ENCODE measurements at places on chromosomes 2 and 18.

- DNase-seq: no peak
These were observed 155.0 kb downstream of the EIPR1 start for GRCh38 chr2:3222636-3223035.

GRCh38 chr2:100699131-100699530 is 120.8 kb upstream of the NPAS2 start:
- no peak for DNase-seq

DNA sequence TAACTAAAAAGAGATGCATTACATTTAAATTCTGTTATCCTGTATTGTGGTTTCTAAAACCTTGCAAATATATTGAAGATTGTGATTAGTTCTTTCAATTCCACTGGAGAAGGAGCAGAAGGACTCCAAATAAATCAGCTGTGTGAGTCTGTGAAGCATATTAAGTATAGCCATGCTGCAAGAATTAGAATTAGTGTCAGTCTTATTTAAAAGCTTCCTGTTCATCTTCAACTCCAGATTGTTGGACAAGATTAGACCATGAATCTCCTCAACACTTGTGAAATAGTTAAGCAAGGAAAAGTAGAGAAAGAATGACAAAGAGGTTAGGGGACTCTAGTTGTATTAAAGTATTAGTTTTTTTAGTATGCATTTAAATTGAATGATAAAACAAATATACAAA is 92.5 kb upstream of the LRP1B start:
- no peak for DNase-seq

DNA sequence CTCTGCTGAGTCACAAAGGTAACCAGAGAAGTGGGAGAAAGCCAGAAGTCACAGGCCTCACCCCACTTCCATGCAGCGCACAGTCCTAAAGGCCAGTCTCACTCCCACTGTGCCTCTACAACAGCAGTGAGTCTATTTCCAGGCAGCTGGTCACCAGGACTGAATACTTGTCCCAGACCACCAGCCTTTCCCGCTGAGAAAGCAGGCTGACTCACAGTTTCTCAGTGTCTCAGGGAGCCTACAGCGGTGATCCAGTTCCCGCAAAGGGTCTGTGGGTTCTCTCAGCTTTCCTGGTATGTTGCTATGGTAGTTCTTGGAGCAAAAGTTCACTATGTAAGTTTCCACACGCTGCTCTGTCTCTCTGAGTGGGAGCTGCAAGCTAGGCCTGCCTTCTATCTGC is 622.5 kb downstream of the RNF144A start:
- DNase-seq: peak; percentile 94

DNA sequence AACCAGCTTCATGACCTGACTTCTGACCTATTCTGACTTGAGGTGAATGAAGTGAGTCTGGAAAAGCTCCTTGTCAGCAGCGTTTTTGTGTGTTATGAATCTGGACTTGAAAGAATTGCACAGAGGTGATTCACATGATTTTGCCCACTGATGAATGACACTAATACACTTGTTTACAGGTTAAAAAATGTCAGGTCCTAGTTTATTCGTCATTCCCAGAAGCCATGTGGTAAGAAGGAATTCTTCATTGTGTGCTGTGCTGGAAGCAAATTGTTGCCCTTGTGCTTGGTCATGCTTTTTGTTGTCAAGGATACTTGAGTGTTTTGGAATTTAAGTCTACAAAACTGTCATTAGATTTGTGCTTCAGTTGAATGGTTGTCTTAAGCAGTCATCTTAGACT is 15.5 kb downstream of the SEC11C start:
- peak; percentile 65 for DNase-seq

- DNase-seq: peak; percentile 25
These were observed 614.6 kb upstream of the SOX11 start for GRCh38 chr2:5077479-5078089.

DNA sequence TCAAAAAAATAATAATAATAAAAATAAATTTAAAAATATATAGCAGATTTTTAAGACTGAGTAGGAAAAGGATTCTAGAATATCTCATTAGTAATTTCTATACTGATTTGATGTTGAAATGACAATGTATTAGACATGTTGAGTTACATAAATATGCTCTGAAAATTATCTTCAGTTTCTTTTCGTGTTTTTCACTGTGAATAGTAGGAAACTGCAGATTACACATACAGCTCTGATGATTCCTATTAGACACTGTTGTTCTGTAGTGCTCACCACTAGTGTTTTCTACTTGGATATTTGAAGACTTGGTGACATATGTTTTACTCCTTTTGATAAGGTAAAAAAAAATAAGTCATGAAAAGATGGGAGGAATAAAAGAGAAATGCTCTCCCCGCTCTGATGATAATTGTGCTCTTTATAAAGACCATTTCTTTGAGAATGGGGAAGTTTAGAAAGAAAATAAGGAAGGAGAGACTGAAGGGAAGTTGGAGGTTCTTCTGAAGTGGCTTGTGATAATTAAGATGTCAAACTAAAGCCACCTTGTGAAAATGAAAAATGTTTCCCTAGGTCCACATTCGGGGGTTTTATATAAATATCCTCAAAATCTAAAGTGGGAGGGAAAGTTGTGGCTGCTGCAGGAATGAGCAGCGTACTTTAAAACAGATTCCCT is 52.9 kb downstream of the SLC9A2 start:
- DNase-seq: no peak

DNA sequence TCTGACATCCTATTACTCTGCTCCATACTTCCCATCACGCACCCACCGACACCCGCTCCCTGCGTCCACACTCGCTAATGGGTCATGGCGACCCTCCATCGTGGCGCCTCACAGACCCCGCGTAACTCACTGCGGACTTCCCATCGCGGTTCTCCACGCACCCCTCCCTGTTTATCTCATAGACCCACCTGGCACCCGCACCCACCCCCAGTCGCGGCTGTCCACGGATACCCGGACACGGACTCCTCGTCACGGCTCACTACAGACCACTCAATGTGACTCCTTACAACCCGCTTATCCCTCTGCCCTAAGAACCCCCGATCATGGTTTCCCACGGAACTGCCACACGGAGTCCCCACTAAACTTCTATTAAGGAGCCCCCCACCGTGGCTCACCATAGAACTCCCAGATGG is 458 bp downstream of the CXXC1 start:
- no peak for DNase-seq

GRCh38 chr2:144402251-144402650 is 117.7 kb downstream of the ZEB2 start:
- peak; percentile 11 for DNase-seq
